Suprapubic skin (tissue), 4 donors: ENCODE measurements at places on chromosomes 16 and 17. TPM values are rescaled to one million over a fixed set of nuclear protein-coding genes. Genes with fewer than 3 reads are reported as not detected.

Gene WFIKKN2
- 0.49 TPM for total RNA-seq

Gene DNAAF8
- total RNA-seq, result not detected

Gene SMIM22
- total RNA-seq, result 10.1 TPM

Gene SLC47A1
- total RNA-seq, result 53.0 TPM

Gene HOXB1
- not detected for total RNA-seq

Gene LCAT
- 10.6 TPM for total RNA-seq

Gene ITGAX
- total RNA-seq, result 1.2 TPM

Gene CCDC200
- not detected for total RNA-seq

- DNase-seq, result no peak
- no peaks in the 10 kb centered on the region for H3K36me3 ChIP-seq
- no peaks in the 10 kb centered on the region for H3K4me1 ChIP-seq
- no peak overlapping the region for H3K27ac ChIP-seq
These were observed 13.4 kb downstream of the RPTOR start for GRCh38 chr17:80558046-80558445.

- DNase-seq, result no peak
- no peaks in the 10 kb centered on the region for H3K27me3 ChIP-seq
- H3K4me1 ChIP-seq, result peaks cover 36% of the 10 kb centered on the region
- no peak overlapping the region for H3K27ac ChIP-seq
These were observed 276.2 kb upstream of the IRX5 start for GRCh38 chr16:54654429-54654828.

- peaks cover 28% of the 10 kb centered on the region for H3K4me1 ChIP-seq
- no peaks in the 10 kb centered on the region for H3K36me3 ChIP-seq
- no peak overlapping the region for H3K27ac ChIP-seq
- H3K27me3 ChIP-seq, result no peaks in the 10 kb centered on the region
- H3K4me3 ChIP-seq, result no peak overlapping the region
These were observed 37.7 kb downstream of the LDHD start for GRCh38 chr16:75078886-75079285.

GRCh38 chr17:81060416-81060815 is 25.5 kb downstream of the BAIAP2 start:
- no peak for DNase-seq
- H3K4me1 ChIP-seq, result peaks cover 86% of the 10 kb centered on the region
- H3K27ac ChIP-seq, result peak overlapping the region; percentile 94
- H3K27me3 ChIP-seq, result no peaks in the 10 kb centered on the region
- peaks cover 15% of the 10 kb centered on the region for H3K36me3 ChIP-seq

- H3K27me3 ChIP-seq, result peaks cover 47% of the 10 kb centered on the region
- no peak overlapping the region for H3K4me3 ChIP-seq
- H3K36me3 ChIP-seq, result no peaks in the 10 kb centered on the region
- no peak overlapping the region for H3K27ac ChIP-seq
- H3K4me1 ChIP-seq, result peaks cover 38% of the 10 kb centered on the region
These were observed 9.6 kb downstream of the DLX3 start for GRCh38 chr17:49985310-49985990.

DNA sequence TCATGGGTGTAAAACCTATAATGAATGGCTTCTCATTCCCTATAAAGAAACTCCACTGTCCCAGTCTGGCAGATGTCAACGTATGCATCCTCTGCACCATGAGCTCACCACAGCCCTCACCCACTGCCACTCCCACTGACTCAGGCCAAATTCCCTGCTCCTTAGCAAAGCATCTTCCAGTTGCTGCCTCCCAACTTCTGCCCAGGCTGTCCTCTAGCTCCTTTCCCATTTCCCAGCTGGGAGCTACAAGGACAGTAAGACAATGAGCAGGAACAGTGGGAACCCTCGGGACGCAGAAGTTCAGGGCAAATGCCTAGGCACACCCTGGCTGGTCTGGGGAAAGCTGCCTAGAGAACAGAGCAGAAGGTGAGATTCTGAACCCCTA is 9.1 kb upstream of the THAP11 start:
- H3K27ac ChIP-seq, result peak overlapping the region; percentile 68
- peaks cover 24% of the 10 kb centered on the region for H3K4me1 ChIP-seq
- peaks cover 39% of the 10 kb centered on the region for H3K36me3 ChIP-seq
- no peak for DNase-seq

GRCh38 chr17:76179496-76180467 is 38.7 kb upstream of the FOXJ1 start:
- no peaks in the 10 kb centered on the region for H3K27me3 ChIP-seq
- no peak for DNase-seq
- H3K4me3 ChIP-seq, result no peak overlapping the region

DNA sequence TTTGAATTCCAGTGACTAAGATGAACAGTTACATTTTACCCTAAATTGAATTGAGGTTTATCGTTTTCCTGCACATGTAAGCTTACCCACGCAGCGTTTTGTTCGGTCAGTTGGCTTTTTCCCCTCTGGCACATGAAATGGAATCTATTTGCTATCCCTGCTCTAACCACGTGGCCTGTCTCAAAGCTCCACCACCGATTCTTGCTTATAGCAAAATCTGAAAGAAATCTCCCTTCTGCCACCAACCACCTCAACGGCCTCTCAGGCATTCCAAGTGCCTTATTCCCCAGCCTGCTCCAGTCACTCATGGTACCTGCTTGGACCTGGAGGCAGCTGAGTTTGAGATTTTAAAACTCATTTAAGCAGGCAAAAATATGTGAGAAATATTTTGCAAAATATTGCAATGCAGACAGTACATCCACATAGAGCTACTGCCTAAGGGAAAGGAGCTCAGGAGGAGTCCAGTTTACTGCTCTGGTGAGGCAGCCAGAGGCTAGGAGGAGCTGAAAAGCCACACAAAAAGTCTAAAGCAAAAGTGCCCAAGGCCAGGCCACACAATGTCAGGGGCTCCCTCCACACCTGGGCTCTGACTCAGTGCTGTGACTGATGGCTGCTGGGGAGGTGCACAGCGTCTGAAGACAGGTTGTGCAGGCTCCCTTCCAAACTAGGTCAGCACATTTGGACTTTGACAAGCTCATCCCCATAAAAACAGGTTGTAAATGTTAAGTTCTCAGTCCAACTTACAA is 26.4 kb downstream of the ARHGAP17 start:
- H3K4me1 ChIP-seq, result peaks cover 78% of the 10 kb centered on the region
- H3K27me3 ChIP-seq, result no peaks in the 10 kb centered on the region
- DNase-seq, result no peak

GRCh38 chr17:28118362-28118761 is 75.9 kb downstream of the NLK start:
- no peak overlapping the region for H3K4me3 ChIP-seq
- no peaks in the 10 kb centered on the region for H3K36me3 ChIP-seq
- peaks cover 7% of the 10 kb centered on the region for H3K4me1 ChIP-seq
- no peak for DNase-seq
- H3K27me3 ChIP-seq, result no peaks in the 10 kb centered on the region

DNA sequence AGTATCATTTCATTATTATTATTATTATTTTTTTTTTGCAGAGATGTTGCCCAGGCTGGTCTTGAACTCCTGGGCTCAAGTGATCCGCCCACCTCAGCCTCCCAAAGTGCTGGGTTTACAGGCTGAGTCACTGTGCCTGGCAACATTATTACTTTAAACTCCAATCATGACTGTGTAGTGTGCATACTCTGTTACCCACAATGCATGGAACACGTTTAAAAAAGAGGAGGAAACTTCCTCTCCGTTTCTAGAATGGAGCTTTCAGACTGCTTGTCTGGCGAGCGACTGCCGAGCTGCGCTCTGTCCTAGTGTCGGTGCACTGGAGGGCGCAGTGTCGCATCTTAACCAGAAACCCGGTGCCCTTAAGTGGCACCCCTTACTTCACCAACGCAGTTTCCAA is 22.1 kb upstream of the FASN start:
- no peaks in the 10 kb centered on the region for H3K36me3 ChIP-seq
- no peak overlapping the region for H3K4me3 ChIP-seq
- no peak for DNase-seq
- no peaks in the 10 kb centered on the region for H3K4me1 ChIP-seq
- no peak overlapping the region for H3K27ac ChIP-seq

DNA sequence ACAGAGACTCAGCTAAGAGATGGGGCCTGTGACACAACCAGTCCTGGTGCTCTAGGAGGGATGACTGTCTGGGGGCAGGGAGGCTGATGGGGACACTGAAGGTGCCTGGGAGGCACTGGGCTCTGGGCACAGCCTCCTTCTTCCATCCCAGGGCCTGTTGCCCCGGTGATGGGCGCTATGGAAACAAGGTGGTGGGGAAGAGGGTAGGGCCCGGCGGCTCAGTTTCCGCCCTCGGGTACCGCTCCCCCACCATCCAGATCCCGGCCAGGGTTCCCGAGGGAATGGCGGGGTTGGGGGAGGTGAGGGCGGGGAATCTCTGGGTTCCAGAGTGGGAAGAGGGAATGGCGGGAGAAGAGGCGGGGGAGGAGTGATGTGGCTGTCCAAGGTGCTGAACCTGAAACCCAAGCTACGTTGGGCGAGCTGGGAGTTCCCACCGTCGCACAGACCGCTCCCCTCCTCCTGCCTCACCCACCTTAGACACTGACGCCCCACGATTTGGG is 981 bp downstream of the KCNH4 start:
- H3K36me3 ChIP-seq, result no peaks in the 10 kb centered on the region
- H3K4me3 ChIP-seq, result peak overlapping the region; percentile 43
- peaks cover 40% of the 10 kb centered on the region for H3K27me3 ChIP-seq
- H3K4me1 ChIP-seq, result peaks cover 28% of the 10 kb centered on the region
- no peak for DNase-seq

- no peak overlapping the region for H3K27ac ChIP-seq
- H3K4me3 ChIP-seq, result no peak overlapping the region
- H3K36me3 ChIP-seq, result no peaks in the 10 kb centered on the region
- H3K27me3 ChIP-seq, result peaks cover 8% of the 10 kb centered on the region
- no peaks in the 10 kb centered on the region for H3K4me1 ChIP-seq
- DNase-seq, result no peak
These were observed 48.7 kb upstream of the GINS3 start for GRCh38 chr16:58343562-58343961.

GRCh38 chr17:78999056-78999768 is 10.4 kb downstream of the CANT1 start:
- no peak overlapping the region for H3K4me3 ChIP-seq
- peaks cover 39% of the 10 kb centered on the region for H3K4me1 ChIP-seq
- DNase-seq, result peak; percentile 65

GRCh38 chr16:77220427-77220826 is 21.2 kb downstream of the SYCE1L start:
- no peak overlapping the region for H3K27ac ChIP-seq
- H3K36me3 ChIP-seq, result no peaks in the 10 kb centered on the region
- H3K4me1 ChIP-seq, result no peaks in the 10 kb centered on the region
- no peak overlapping the region for H3K4me3 ChIP-seq

DNA sequence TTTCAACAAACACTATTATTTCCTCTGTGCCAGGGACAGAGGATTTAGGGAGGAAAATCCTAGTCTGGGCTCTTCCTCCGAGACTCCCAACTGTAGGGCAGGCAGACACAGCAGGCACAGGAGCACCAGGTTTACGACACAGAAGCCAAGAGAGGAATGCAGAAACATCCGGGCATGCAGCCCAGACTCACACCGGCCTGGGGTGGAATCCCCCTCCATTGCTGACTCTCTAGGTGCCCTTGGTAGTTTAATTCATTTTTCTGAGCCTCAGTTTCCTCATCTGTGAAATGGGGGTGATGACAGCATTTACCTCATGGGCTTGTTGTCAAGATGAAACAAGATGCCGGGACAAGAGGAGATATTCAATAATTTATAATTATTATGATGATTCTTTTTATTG is 14.9 kb downstream of the CA4 start:
- H3K27me3 ChIP-seq, result peaks cover 8% of the 10 kb centered on the region
- no peak overlapping the region for H3K27ac ChIP-seq
- no peaks in the 10 kb centered on the region for H3K4me1 ChIP-seq
- H3K4me3 ChIP-seq, result no peak overlapping the region

DNA sequence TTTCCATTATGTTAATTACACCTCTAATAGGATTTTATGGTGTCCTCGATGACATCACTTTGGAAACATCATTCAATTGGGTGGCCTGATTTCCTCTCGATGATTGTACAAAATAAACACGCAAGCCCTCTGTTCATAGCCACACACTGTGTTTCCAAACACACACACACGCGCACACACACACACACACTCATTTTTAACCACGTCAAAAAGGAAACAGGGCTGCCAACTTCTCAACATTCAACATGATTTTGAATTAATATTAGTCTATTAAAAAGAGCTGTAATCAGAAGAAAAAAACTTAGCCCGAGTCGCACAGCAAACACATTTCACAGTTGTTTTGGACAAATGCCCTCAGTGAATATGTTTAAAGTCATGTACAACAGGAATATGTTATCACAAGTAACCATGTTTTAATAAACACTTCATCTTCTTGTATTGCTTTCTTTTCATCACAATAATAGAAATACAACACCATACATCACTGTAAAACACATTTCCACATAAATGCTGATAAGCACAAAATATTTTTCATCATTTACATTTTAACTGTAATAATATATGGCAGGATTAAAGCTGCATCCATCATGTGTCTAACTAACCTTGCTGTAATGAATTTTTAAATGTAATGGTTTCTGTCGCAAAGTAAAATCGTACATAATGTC is 219.1 kb upstream of the IRX3 start:
- DNase-seq, result no peak
- no peak overlapping the region for H3K27ac ChIP-seq
- H3K4me1 ChIP-seq, result peaks cover 12% of the 10 kb centered on the region

GRCh38 chr17:647324-648197 is 67.1 kb downstream of the VPS53 start:
- H3K4me1 ChIP-seq, result no peaks in the 10 kb centered on the region
- no peak overlapping the region for H3K4me3 ChIP-seq
- no peaks in the 10 kb centered on the region for H3K27me3 ChIP-seq
- peaks cover 34% of the 10 kb centered on the region for H3K36me3 ChIP-seq

GRCh38 chr17:81648013-81648706 is 8.2 kb downstream of the PDE6G start:
- H3K27me3 ChIP-seq, result peaks cover 47% of the 10 kb centered on the region
- H3K4me1 ChIP-seq, result peaks cover 6% of the 10 kb centered on the region
- no peaks in the 10 kb centered on the region for H3K36me3 ChIP-seq
- peak overlapping the region; percentile 32 for H3K4me3 ChIP-seq
- no peak overlapping the region for H3K27ac ChIP-seq
